ENCODE measurements at places on chromosomes 3 and 15.

- DNase-seq: no peak
Measured at GRCh38 chr3:184756151-184757021, 44.5 kb upstream of the MAGEF1 start.

DNA sequence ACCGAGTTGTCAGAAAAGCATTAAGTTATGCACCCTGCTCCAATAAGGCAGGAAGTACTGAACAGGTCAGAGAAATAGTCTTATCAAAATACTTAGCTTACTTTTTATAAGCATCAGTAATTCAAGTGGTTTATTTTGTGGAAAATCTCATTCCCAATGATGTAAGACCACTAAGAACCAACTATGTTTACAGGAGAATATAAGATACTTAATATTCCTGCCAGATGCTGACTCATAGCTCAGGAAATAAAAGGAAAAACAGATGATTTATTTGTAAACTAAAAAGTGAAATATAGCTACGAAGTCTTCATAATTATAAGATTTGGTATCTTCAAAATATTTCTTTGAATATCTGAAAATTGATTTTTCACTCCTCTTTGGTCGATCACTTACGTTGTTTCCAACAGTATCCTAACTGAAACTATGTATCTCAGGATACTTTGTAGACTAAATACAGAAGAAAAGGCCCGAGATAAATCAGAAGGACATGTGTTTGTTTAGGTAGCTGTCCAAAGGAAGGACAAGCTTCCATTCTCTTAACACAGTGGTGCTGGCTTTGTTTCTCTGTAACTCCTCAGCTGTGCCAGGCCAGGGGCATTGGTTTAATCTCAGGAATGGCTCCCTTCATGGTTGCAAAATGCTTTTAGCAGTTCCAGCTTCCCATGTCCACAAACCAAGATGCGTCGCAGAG is 295.8 kb downstream of the GBE1 start:
- no peak for DNase-seq

DNA sequence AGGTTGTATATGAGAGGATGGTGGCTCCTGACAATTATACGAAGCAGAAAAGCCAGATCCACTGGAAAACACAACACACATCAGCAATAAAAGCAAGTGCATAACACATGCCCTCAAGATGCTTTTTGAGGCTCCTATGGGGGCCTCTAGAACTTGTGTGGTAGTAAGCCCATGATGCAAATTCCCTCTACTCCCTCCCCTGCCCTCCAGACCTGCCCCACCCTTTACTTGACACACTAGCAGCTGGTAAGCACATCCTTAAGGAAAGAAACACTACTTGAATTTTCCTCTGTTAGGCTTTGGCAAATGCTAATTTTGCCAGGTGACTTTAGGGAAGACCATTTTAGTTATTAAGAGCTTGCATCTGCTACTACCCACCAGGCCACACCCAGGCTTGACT is 29.2 kb downstream of the USP4 start:
- no peak for DNase-seq

DNA sequence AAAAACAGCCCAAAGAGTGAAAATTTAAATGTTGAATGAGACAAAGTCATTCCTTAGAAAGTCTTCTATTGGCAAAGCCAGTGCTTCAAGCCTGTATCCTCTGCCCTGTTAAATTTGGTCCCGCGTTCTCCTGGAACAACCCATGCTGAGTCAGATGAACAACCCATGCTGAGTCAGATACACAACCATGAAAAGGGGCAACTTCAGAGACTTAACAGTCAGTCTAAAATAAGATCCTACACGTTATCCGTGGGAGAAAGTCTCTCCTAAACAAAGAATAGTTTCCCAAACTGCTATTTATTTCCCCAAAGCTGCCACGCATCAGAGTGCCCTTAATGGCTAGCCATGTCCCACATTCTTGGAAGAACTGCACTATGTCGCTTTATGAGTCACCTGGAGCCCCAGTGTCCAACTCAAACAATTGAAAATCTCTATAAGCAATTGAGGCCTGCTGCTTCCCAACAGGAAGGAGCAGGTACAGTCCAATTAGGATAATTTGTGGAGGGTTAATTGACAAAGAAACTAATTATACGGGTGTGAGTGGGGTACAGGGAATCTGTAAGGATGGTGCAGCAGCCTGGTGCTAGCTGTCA is 66.1 kb downstream of the WHAMM start:
- no peak for DNase-seq
